ENCODE measurements at places on chromosomes 7 and 10.

DNA sequence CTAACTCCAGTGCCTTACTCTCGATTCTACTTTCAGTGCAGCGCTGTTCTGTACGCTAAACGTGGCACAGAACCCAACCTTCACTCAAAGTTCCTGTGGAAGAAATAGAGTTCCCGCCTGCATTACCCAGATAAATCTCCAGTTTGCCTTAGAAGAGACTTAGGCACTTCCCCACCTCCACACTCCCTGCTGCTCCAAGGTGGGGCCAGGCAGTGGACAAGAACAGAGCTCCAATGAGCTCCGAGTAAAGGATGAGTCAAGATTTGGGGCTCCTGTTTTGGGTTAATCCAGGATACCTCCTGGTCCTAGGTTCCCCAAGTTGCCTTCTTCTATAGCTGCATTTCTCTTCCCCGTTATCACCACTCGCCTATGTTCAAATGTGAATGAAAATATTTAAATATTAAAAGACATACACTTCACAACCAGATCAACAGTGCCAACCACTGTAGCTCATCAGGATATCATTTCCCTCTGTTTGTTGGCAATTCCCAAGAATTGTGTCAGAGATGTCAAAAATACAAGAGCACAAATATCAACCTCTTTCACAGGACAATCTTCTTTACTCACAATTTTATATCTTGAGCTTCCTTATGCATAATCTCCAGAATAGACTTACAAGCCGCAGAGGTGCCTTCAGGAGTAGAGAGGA lies 48.0 kb downstream of the MALSU1 start:
- DNase-seq = no peak

- DNase-seq = no peak
These were observed 59.9 kb downstream of the PON1 start for GRCh38 chr7:95264363-95264891.

- DNase-seq = no peak
These were observed 76.5 kb upstream of the GRID1 start for GRCh38 chr10:86443069-86443468.

- no peak for DNase-seq
These were observed 67.7 kb downstream of the BRAF start for GRCh38 chr7:140857048-140857447.

DNA sequence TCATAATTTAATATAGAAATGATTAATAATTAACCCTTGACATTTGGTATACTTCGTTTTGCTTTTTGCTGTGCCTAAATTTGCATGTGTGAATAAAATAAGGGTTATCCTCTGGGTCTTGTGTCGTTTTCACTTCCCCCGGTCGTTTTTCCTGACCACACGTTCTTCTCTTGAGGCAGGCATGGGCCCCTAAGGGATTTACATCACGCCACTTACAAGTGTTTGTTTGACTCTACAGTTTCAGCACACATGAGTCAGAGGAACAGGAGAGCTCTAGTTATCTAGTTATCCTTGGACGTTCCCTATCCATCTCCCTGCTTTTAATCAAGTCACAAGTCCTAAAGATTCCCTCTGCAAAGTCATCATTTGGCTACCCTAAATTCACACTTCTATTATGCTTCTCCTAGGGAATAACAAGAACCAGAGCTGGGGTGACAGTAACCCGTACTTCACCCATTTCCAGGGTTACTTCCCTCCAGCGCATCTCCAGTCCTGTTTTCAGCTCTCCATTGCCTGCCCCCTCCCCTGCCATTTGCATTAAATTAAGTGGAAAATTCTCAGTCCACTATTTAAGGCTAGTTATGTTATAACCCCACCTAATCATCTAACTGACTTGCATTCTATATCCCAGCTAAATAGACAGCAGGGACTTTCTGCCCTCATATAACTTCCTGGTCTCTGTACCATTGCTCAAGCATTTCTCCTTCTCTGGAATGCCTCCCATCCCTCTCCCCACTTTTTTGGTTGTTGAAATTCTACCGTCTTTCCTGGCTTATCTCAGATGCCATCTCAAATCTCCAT lies 206.9 kb downstream of the PTEN start:
- no peak for DNase-seq
